ENCODE measurements at places on chromosomes 4 and X.

DNA sequence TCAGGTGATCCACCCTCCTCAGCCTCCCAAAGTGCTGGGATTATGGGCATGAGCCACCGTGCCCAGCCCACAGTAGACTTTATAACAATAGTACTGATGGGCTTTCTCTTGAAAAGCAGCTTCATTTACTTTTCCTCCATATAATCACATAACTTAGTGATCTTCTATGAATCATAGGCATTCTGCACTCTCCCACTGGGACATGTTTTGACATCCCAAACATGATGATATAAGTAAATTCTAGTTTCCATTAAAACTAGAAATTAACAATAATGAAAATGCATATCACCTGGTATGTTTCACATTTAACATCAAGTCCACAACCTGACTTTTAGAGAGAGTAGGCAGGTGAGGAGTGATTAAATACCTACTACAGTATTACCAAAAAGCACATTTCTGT, 96.5 kb downstream of the CAMK2D start:
- no peak for DNase-seq

- DNase-seq = no peak
Measured at GRCh38 chr4:153418558-153418957, 47.6 kb upstream of the TMEM131L start.

GRCh38 chr4:148780426-148781005, 338.3 kb upstream of the NR3C2 start:
- no peak for DNase-seq

GRCh38 chr4:71009890-71010588, 16.6 kb downstream of the DCK start:
- DNase-seq = no peak

GRCh38 chr4:40719008-40719623, 30.6 kb upstream of the NSUN7 start:
- DNase-seq = no peak

GRCh38 chr4:1347410-1347864, 429 bp downstream of the UVSSA start:
- DNase-seq = peak; percentile 45

DNA sequence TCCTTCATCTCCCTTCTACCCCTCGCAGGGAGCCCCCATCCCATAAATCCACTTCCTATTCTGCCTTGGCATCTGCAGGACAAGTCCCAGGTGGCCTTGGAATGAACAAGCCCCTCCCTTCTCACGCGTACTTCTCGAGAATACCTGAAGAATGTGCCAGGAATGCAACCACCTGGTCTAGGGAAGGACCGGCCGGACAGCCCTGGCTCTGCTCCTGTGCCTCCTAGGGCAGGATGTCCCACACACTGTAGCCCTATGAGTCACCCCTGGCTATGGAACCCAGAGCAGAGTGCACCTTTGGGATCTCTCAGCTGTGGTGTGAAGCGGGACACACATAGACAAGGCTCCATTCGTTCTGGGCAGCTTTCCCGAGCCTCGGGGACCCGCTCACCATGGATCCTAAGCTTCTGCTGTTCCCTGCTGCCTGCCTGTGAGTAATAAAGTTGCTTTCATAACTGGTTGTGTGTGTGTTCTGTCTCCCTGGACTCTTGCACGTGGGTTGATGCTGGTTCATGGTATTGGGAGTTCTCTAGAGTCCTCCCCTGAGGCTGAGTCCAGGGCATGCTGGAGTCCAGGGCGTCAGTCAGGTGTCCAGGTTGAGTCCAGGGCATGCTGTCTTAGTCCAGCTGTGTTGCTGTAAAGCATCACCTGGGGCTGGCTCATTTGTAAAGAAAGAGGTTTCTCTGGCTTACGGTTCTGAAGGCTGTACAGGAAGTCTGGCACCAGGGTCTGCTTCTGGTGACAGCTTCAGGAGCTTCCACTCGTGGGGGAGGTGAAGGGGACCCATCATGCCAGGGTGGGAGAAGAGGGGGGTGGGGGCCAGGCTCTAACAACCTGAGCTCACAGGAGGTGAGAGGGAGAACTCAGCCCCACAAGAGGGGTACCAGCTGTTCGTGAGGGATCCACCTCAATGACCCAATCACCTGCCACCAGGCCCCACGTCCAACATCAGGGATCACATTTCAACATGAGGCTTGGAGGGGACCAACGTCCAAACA, 7.4 kb upstream of the PDE6B start:
- DNase-seq = no peak

DNA sequence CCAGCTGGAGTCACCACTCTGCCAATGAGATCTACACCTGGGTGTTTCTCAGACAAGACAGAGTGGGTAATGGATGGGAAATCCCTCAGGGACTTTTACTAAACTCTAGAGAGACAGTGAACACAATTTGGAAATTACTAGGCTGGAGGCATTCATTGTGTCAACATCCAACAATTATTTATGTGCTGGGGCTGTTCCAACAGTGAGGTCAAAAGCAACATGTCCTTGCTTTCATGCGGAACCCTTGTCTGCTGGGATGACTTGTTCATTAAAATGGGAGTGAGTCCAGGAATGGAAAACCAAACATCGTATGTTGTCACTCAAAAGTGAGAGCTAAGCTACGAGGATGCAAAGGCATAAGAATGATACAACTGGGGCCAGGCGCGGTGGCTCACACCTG, 54.0 kb downstream of the DRD5 start:
- no peak for DNase-seq

DNA sequence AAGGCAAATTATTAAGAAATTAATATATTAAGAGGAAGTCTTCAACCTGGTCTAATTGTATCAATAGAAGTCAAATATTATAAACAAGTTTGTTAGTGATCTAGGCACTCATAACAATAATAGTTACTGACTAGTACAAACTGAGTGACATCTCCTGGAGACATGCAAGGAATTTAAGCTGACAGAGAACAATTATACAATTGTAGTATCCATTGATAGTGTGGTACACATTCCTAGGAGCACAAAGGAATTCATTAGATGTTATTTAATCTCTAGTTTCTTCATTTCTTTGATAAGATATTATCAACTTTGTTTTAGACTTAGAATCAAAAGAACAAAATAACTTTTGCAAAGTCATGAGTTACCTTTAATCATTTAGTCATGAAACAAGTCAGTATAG, 1048.6 kb downstream of the PCDH7 start:
- no peak for DNase-seq

GRCh38 chr4:150495550-150495949, 86.4 kb upstream of the MAB21L2 start:
- no peak for DNase-seq

DNA sequence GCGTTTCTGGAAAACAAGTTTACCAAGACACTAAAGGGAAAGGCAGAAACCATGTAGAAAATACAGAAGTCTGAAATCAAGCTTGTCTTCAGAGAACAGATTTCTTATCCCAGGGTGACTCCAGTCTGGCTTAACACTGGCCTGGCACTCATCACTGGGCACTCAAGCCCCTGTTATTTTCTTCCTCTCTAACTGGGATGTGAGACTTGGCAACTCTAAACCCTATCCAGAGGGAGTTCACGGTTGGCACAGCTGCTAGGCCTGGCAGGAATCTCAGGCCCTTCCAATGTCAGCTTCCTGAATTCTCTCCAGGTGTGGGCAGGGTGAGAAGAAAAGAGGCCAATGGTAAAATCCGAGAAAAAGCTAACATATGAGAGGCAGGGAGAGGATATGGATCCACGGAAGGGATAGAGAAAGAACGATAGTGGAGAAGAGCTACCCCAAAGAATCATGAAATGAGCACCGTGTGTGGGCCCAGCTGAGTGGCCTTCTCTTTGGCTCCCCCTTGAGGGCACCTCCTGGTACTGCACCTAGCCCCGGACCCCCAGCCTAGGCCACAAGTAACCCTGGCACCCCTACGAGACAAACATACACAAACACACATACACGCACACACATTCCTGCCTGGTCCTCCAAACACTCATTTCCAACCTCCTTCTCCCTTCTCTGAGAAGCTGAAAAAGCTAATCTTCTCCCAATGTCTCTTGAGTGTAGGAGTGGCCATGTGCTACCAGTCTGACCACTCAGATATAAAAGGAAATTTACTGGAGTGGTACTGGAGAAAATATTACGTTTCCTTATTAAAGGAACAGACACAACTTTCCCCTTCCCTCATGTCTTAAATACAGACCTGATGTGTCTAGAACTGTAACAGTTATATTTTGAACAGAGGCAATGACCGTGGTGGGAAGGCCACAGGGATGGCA, 16.6 kb upstream of the PTCHD1 start:
- DNase-seq = peak; percentile 46

- no peak for DNase-seq
Measured at GRCh38 chr4:80094191-80094590, 21.2 kb upstream of the ANTXR2 start.

DNA sequence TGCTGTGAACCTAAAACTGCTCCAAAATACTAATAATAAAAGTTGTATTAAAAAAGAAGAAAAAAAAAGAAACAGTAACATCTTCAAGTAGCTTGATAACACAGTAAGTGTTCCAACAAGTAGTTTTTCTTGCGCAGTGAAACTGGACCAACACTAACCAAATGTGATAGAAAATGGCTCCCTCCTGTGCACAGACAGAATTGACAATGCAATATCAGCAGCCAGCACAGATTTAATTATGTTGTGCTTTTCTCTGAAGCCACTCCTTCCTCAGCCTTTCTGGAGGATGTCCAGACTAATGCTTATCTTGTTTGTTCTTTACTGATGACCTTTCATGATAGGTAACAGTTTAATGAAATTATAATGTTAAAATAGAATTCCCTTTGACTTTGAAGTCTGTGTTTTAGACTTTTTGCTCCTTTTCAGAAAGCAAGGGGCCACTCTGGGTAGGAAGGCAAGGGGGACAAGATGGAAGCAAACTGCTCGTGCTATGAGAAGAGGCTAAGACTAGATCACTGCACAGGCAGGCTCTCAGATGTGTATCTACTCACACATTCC, 147.1 kb upstream of the RPL34 start:
- DNase-seq = no peak

- DNase-seq = no peak
Measured at GRCh38 chr4:153620352-153620751, 63.7 kb upstream of the TLR2 start.

DNA sequence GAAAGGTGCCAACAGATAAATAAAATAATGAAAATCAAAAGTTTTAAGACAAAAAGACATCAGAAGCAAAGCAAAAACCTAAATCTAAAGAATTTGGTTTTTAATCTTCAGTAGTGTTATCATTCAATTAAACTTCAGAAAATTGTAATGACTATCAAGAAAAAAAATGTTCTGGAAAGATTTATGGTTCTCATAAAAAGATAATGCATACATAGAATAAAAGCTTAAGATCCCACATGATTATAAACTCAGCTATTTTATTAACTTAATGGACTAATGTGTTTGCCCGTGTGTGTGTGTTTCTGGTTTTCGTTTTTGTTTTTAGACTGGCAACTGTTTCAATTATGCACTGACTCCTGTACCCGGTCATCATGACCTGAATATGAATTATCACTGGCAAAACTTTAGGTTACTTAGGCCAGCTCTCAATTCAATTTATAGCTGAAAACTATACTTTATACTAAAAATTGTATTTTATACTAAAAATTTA, 217.5 kb upstream of the DKK2 start:
- DNase-seq = no peak

GRCh38 chr4:113452868-113453620, 308.5 kb downstream of the CAMK2D start:
- DNase-seq = no peak

GRCh38 chr4:161829591-161829990, 334.2 kb downstream of the FSTL5 start:
- DNase-seq = no peak

DNA sequence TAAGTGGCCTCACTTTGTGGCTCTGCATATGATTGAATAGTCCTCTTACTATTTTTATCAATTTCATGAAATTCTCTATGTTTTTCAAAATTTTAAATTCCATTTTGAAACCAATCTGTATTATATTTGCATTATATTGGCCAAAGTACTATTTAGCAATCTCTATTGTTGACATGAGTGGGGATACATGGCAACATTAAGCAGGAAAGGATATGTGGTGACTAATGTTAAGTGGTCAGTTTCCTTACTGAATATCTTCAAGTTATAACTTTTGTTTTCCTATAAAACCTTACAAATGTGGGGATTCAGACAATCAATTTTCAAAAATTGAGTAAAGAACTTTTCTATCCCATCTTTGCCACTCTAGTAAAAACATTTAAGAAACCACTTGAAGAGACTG, 10.2 kb downstream of the BBS7 start:
- no peak for DNase-seq

DNA sequence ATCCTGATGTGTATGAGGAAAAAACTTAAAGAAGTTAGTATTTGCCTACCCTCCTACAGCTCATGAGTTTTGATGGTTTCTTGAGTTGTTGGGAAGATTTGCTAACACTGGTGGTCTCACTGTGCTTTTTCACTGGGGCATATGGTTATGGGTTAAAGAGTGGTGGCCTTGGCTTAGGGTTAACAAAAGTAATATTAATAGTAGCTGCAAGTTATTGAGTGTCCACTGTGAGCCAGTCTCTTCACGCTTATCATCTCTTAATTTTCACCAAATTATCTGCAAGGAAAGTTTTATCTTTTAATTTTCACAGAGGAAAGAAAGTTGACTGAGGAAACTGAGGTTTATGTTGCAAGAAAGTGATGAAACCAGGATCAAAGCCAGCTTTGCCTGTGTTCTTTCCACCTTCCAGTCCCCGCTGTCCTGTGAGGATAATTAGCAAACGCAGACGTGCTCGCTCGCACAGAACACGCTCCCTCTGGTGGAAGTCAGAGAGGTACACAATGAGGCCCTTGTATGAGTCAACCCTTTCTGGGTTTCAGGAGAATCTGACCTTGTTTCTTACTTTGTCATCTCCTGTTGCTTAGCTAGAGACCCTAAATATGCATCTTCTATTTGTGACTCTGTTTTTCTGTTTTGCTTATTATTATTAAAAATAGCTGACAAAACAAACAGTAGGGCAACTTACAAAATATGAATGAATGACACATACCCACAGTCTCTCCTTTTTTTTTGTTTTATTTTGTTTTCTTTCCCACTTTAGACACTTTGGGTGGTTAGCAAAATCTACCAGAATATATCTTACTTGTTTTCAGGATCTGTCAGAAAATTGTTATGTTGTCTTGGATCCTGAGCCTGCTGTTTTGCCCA, 94.3 kb downstream of the DDIT4L start:
- no peak for DNase-seq

DNA sequence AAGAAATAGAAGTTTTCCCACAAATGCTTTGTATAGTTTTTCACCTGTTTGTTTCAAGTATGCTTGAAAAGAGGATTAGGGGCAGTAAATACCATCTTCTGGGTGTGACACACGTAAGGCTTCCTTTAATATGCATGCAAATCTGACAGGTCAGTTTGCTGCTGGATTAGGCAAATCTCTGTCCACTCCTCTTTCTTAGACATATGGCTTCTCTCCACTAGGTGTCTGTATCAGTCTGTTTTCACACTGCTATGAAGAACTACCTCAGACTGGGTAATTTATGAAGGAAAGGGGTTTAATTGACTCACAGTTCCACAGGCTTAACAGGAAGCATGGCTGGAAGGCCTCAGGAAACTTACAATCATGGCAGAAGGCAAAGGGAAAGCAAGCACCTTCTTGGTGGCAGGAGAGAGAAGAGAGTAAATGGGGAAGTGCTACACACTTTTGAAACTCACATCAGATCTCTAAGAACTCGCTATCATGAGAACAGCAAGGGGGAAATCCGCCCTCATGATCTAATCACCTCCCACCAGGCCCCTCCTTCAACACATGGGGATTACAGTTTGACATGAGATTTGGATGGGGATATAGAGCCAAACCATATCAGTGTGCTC, 66.9 kb downstream of the TAB3 start:
- DNase-seq = no peak

- DNase-seq = no peak
Measured at GRCh38 chr4:133014473-133015135, 134.5 kb upstream of the PCDH10 start.

GRCh38 chr4:152200511-152201333, 335.2 kb downstream of the FBXW7 start:
- no peak for DNase-seq

- no peak for DNase-seq
Measured at GRCh38 chrX:70025464-70025863, 24.3 kb downstream of the AWAT2 start.
